Neural crest cell (in vitro differentiated cells): ENCODE measurements at places on chromosomes 4 and X. TPM values are rescaled to one million over a fixed set of nuclear protein-coding genes. Genes with fewer than 3 reads are reported as not detected.

CYBB gene
- not detected in 2 replicates for total RNA-seq

TLR1 gene
- total RNA-seq: not detected in 2 replicates

LEF1 gene
- total RNA-seq: 55.0 and 62.1 TPM in 2 replicates

CT45A8 gene
- total RNA-seq: not detected in 2 replicates

ZDHHC15 gene
- total RNA-seq: 3.0 and 3.7 TPM in 2 replicates

EVC2 gene
- total RNA-seq: 6.4 and 7.2 TPM in 2 replicates

TCEAL1 gene
- 12.2 and 13.0 TPM in 2 replicates for total RNA-seq

- H3K4me1 ChIP-seq: no peaks in the 10 kb centered on the region
- DNase-seq: peak; percentile 55
- H3K27ac ChIP-seq: no peak overlapping the region
These were observed 726.6 kb downstream of the TRAM1L1 start for GRCh38 chr4:116358633-116359222.
